AG10803 (cell line): ENCODE measurements at places on chromosomes 2 and 18.

DNA sequence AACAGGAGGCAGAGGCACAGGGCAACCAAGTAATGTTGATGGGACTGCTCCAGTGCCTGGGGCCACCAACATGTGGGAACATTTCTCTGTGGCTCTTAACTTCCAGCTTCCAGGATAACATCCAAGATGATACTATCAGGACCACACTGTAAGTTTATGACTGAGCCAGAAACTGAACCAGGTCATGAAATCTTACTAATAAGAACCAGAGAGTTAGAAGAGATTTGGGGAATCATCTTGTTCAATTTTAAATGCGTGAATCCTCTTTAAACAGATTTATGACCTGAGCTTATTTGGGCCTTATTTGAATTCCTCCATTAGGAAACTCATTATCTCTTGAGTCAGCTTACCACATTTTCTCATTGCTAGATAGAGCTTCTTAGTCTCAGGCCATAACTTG lies 45.0 kb downstream of the MAP2 start:
- DNase-seq: peak; percentile 9

- DNase-seq: no peak
Observed at GRCh38 chr2:112977559-112978056, at the start of gene IL36G. IL36G (plus strand) TSS chr2:112978006; CDS start chr2:112978639, 633 bp downstream.

- no peak for DNase-seq
Observed at GRCh38 chr2:126220331-126220730, 435.6 kb upstream of the GYPC start.

DNA sequence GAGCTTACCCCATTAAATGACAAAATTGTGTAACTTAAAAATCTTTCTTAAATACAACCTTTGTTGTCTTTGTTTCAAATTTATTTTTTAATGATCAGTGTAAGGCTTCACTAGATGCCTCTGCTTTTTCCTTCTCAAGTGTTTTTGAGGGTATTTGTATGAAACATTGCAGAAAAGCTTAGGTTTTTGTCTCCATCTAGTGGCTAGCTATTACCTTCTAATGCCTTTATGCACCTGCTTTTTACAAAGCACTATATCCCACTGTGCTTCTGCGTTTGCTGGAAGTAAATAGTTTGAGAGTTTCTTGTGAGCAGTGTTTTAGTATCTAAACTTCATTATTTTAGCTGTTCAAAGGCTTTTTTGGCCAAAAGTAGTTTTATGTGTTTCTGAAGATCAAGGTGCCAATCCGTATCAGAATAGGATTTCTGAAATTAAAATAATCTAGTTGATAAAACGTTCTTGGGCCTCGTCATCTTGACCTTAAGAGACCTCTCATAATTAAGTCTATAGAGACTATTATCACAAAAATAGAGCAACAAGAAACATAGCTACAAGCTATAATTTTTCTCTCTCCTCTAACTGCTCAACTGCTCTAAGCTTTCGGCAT lies 47.0 kb downstream of the IWS1 start:
- DNase-seq: peak; percentile 68

GRCh38 chr18:70124139-70124538 lies 81.3 kb downstream of the RTTN start:
- DNase-seq: no peak

DNA sequence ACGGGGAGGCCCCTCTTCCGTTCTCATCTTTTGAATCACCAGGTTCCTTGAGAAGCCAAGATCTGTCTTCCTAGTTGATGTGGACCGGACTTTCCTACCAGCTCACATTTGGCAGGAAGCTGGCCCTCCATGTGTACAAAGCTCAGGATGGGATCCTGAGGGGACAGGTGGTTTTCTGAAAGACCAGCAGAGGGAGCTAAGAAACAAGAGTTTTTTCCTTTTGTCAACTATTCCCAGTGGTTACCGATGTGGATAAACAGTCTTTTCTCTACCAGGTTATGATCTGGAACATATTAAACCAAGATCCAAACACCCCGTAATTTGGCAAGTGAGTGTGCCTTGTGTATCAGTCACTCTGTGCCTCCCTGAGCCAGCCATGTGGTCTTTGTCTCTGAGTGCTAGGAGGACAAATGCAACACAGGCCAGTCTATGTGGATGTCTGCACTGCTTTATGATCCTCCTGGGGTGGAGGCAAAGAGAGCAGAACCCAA lies 25.1 kb upstream of the ARHGAP25 start:
- peak; percentile 44 for DNase-seq

DNA sequence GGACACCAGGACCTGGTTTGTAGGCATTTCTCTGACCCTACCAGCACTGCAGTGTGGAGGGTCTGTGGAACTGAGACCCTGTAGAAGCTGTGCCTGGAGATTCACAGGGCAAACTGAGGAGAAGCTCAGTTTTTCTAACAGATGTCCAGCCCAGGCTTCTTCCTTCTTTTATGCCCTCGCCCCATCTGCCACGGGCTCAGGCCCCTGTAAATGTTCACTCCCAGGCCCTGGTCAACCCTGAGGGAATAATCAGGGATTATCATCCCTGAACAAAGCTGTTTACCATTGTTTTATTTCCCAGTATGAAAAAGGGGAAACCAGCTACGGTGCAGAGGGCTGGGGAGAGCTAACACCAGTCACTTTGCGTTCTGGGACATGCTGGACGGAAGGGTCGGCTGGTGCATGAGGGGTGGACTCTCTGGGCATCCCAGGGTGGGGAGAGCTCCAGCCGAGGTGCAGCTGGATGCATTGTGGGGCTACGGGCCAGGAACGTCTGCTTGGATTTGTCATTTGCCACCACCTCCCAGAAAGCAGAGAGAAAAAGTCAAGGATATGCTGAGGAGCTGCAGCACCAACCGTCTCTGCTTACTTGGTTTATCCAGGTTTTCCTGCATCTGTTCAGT lies 183.8 kb downstream of the TFCP2L1 start:
- DNase-seq: no peak

DNA sequence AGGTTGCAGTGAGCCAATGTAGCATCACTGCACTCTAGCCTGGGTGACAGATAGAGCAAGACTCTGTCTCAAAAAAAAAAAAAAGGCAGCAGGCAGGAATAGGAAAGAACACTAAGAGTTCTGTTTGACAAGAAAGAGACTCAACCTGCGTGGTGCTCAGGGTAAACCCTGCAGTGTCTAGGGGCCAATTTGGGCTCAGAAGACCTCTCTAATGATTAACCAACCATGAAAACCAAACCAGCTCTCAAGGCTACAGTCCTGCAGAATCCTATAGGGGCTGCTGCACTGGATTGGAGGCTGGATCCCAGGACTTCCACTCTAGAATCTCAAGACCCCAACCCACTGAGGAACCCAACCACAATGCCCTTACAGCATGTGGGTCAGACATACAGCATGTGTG lies 2.4 kb downstream of the TRABD2A start:
- DNase-seq: no peak

GRCh38 chr2:191020221-191020741 lies 6.3 kb upstream of the STAT1 start:
- DNase-seq: peak; percentile 96

GRCh38 chr2:178886006-178886405 lies 78.8 kb upstream of the TTN start:
- DNase-seq: no peak

DNA sequence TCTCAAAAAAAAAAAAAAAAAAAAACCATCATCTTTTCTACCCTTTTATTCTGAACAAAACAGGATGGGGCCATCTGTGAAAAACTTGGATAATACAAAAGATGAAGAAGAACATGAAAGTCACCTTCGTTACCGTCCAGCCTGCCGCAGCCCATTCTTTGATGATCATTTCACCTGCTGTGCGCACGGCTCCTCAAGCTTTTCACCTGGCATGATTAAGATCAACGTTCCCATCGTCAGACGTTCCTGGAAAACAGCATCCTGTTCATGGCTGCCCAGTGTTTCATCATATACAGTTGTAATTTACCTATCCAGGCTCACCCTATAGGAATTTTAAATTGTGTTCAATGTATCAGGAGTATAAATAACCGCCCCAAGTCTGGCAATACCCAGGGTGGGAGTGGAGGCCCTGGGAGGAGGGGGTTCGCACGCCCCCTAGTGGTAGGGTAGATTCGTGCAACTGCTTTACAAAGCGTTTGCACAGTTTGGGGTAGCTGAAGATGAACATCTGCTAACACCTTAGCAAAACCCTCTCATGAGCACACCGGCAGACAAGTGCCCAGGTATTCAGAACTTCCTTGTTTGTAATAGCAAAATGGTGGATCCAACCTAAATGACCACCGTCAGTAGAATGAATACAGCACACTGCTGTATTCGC lies 49.0 kb upstream of the GLI2 start:
- DNase-seq: no peak

DNA sequence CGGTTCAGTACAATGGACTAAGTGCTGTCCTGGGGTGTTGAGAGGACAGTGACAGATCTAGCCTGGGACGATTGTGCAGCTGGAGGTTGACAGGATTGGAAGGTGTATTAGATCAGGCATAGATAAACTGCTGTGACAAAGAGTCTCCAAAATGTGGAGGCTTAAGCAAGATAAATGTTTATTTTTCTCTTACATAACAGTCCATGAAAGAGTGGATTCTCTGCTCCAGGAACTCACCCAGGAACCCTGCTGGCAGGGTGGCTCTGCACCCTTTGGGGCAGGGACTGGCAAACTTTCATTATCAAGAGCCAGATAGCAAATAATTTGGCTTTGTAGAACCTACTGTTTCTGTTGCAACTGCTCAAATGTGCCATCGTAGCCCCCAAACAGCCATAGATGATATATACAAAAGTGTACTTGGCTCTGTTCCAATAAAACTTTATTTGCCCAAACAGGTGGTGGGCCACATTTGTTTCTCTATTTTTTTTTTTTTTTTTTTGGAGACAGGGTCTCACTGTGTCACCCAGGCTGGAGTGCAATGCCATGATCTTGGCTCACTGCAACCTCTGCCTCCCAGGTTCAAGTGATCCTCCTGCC lies 9.7 kb downstream of the HRH4 start:
- DNase-seq: no peak
